ENCODE measurements at places on chromosomes 1 and 21. TPM values are rescaled to one million over a fixed set of nuclear protein-coding genes. Genes with fewer than 3 reads are reported as not detected.
A peak's percentile ranks its signal among the peaks of the same experiment; 100 is the strongest.

DNA sequence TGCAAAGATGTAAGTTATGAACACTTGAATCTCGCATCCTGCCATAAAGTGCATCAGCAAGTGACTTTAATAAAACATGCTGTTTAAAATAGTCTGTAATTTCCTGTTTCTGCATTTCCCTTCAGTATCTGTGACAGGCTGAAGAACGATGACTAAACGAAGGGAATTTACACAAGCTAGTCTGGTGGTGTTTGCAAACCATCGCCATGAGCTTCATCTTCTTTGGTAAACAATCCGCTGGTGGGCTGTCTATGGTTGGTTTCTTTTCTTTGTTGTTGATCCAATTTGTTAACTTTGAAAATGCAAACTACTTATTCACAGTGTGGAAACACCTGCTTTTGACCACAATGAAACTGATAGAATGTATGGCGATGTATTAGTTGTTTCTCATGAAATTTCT lies 13.9 kb downstream of the SERTAD4 start:
- no peak for DNase-seq

DNA sequence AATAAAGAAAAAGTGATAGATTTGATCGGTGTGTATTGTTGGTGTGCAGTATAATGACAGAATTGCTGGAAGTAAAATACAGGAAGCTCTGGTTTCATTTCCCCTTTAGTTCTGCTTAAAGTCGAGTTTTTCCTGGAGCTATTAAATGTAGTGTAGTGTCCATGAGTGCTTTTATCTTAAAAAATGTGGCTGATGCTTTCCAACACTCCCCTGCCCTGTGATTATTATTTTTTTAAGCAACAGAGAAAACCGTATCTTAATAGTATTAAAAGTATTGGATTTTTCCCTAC lies 1.1 kb downstream of the LGALS8 start:
- DNase-seq: no peak

- DNase-seq: no peak
Observed at GRCh38 chr1:36818771-36819170, 215.5 kb downstream of the GRIK3 start.

- no peak for DNase-seq
Observed at GRCh38 chr1:224739997-224740684, 124.0 kb downstream of the CNIH3 start.

- no peak for DNase-seq
Observed at GRCh38 chr1:222241410-222241809, 306.5 kb downstream of the HHIPL2 start.

- DNase-seq: no peak
Observed at GRCh38 chr1:55445416-55445815, 230.3 kb upstream of the USP24 start.

GRCh38 chr1:23554127-23554480 lies 5.2 kb downstream of the ID3 start:
- DNase-seq: no peak

- DNase-seq: no peak
Observed at GRCh38 chr1:2980073-2980791, 41.0 kb upstream of the ACTRT2 start.

DNA sequence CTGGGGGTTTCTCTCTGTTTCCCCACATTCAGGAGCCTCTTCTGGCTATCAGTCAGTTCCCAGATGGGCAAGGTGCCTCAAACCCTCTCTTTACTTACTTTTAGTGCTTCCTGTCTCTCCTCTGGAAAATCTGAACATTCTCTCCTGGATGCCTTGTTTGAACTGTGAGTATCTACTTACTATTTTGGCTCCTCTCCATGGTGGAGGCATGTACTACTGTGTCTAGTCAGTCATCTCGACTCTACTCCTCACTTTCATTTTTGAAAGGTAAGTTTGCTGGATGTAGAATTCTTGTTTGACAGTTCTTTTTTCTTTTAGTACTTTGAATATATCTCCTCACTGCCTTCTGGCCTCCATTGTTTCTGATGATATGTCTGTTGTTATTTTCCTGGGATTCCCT lies 70.9 kb upstream of the FAM78B start:
- DNase-seq: no peak

DNA sequence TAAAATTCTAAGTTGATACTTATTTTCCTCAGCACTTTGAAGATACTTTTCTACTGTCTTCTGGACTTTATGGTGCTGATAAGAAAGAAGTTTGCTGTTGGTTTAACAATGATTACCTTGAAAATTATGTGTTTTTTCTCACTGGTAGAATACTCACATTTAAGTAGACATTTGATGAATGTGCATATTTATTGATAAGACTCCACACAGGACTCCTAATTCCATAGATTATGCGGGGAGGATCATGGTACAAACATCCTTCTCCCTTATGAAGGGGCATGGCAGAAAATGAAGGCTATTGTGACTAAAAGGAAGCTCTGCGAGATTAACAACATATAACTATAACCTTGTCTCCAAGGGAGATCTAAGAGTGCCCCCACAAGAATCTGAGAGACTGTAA lies 28.5 kb upstream of the ALDH9A1 start:
- no peak for DNase-seq

GRCh38 chr1:150560576-150561253 lies 11.5 kb downstream of the ADAMTSL4 start:
- DNase-seq: peak; percentile 81

Gene VN1R5
- polyA plus RNA-seq: not detected

Gene FMN2
- polyA plus RNA-seq: not detected

Gene FLG2
- not detected for polyA plus RNA-seq

Gene C4BPB
- polyA plus RNA-seq: not detected

Gene EPHA8
- not detected for polyA plus RNA-seq

Gene FGR
- 572 TPM for polyA plus RNA-seq

Gene ZSCAN20
- polyA plus RNA-seq: 0.33 TPM

Gene AMY1B
- polyA plus RNA-seq: not detected

Gene CFAP107
- polyA plus RNA-seq: not detected

Data from immature natural killer cell (primary cell).